ENCODE measurements at places on chromosomes 3 and 15.

GRCh38 chr3:157100608-157101396 is 59.1 kb downstream of the CCNL1 start:
- H3K27ac ChIP-seq: no peak overlapping the region
- H3K27me3 ChIP-seq: no peaks in the 10 kb centered on the region

- peaks cover 6% of the 10 kb centered on the region for H3K4me1 ChIP-seq
- no peaks in the 10 kb centered on the region for H3K27me3 ChIP-seq
- H3K36me3 ChIP-seq: peaks cover 16% of the 10 kb centered on the region
- DNase-seq: no peak
Measured at GRCh38 chr3:57234613-57235575, 7.4 kb downstream of the APPL1 start.

GRCh38 chr15:43436395-43436794 is 56.6 kb downstream of the TP53BP1 start:
- no peak overlapping the region for H3K27ac ChIP-seq
- H3K36me3 ChIP-seq: peaks cover 19% of the 10 kb centered on the region
- no peaks in the 10 kb centered on the region for H3K27me3 ChIP-seq
- H3K4me1 ChIP-seq: no peaks in the 10 kb centered on the region

GRCh38 chr3:173304182-173304800 is 93.3 kb upstream of the NLGN1 start:
- H3K27ac ChIP-seq: no peak overlapping the region
- no peak overlapping the region for H3K4me3 ChIP-seq
- H3K36me3 ChIP-seq: no peaks in the 10 kb centered on the region
- no peaks in the 10 kb centered on the region for H3K4me1 ChIP-seq
- no peak for DNase-seq

GRCh38 chr3:56413911-56414310 is 54.4 kb downstream of the ERC2 start:
- H3K36me3 ChIP-seq: no peaks in the 10 kb centered on the region
- no peak for DNase-seq
- H3K4me1 ChIP-seq: no peaks in the 10 kb centered on the region
- no peak overlapping the region for H3K27ac ChIP-seq
- H3K27me3 ChIP-seq: peaks cover 50% of the 10 kb centered on the region

DNA sequence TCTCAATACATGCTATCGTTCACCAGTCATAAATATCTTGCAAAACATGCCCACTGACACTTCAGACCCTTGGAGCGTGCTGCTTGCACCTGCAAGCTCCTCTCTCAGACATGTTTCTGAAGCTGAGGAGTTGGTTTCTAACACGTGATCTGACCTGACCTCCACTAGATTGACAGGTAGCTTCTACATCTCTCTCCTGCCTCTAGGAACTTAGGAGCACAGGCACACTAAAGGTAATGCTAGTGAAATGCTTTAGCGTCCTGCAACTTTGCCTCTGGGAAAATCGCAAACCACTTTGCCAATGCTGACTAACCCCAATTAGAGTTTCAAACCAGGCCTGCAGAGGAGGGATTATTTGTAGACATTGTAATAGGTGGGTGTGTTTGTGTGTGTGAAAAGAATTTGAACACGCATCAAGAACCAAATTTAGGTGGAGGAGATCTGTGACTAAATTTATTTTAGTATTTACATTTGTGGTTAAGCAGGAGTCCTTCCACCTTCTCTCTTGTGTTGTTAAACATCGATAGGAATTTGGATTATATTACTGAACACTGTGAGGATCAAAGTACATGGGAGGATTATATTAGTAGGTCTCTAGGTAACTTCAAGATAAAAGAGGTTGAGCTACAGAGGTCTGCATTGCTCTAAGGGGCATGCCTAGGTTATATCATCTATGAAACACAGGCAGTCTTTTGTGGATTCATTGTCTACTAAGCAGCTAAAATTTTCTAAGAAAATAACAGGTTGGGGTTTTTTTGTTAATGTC is 86.7 kb upstream of the ZBED2 start:
- no peak for DNase-seq
- H3K4me1 ChIP-seq: peaks cover 75% of the 10 kb centered on the region
- H3K4me3 ChIP-seq: no peak overlapping the region
- H3K27me3 ChIP-seq: no peaks in the 10 kb centered on the region

DNA sequence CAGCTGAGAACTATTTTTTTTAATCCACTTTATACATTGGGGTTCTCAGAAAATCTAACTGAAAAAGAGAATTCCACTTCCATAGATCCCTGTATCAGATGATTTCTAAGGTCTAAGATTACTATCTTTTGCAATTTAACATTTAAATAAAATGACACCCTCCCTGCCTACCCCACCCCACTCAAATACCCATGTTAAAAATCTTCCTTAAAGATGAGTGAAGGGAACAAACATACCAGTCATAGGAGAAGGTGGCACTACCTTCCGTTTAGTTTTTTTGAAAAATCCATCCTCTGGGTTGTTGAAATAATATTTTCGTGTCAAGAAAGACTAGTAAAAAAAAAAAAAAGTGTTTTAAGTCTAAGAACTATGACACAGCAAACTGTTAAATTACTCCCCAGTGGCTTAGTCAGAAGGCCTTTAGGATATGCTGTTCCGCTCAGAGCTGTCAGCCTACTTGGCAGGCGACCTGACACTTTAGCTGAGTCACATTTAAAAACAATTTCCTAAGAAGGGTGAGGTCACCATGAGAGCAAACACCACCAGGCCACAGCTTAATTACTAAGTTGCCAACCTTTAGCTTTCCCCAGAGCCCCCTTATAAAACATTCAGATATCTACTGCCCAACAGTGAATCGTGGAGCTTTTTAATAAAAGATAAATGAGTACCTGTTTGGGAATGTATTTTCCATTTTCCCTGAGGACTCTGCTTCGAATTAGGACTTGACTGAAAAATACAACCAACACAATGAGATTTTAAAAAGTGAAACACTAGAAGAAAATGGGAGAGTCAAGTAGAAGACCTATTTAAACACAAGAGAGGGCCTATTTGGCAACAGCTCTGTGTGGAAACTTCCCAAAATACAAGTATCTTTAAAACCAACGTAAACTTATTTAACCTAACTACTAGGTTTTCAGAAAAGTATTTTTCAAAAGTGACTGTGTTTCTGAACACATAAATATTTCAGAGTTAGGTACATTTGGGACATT is 9.6 kb downstream of the EMC3 start:
- H3K4me1 ChIP-seq: peaks cover 12% of the 10 kb centered on the region
- H3K27me3 ChIP-seq: no peaks in the 10 kb centered on the region
- H3K27ac ChIP-seq: peak overlapping the region; percentile 20
- no peak overlapping the region for H3K4me3 ChIP-seq
- no peak for DNase-seq

DNA sequence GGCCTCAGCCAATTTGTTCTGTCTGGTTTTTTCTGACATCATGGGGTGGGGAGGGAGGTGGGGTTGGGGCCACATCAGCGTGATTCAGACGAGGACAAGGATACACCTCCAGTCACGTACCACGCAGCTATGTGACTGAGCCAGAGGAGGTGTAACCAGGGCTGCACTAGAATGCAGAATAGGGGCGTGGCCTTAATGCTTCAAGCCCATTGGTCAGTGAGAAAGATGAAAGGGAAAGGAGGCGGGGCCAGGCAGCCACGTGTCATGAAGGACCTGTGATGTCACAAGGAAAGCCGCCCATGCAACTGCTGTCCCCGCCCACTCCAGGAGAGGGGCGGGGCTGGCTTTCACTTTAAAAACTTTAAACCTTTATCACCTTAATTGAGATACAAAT is at the start of gene GOLGA6L2:
Gene GOLGA6L2 (minus strand): TSS at position 137 of the 394 bp plus-strand sequence. CDS start 62 bp downstream, at position 75.
- H3K27me3 ChIP-seq: peaks cover 8% of the 10 kb centered on the region
- H3K36me3 ChIP-seq: peaks cover 4% of the 10 kb centered on the region
- no peak for DNase-seq

DNA sequence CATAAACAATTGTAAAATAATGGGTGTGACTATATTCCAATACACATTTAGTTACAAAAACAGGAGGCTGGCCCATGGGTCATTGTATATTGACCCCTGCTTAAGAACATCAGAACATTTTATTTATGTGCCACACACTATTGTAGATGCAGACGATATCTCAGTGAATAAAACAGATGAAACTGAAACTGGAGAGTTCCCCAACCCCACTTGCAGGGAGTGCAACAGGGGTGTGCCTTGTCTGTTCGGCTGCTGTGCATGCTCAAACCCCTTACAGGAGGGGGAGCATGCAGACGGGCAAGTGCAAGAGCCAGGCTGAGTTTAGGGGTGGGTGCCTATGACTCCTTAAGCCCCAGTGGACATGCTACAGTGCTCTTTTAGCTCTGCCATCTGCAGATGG is 509.6 kb downstream of the IGSF11 start:
- no peak overlapping the region for H3K4me3 ChIP-seq
- peaks cover 1% of the 10 kb centered on the region for H3K36me3 ChIP-seq
- DNase-seq: no peak
- H3K27ac ChIP-seq: no peak overlapping the region
- H3K27me3 ChIP-seq: no peaks in the 10 kb centered on the region
- H3K4me1 ChIP-seq: no peaks in the 10 kb centered on the region

DNA sequence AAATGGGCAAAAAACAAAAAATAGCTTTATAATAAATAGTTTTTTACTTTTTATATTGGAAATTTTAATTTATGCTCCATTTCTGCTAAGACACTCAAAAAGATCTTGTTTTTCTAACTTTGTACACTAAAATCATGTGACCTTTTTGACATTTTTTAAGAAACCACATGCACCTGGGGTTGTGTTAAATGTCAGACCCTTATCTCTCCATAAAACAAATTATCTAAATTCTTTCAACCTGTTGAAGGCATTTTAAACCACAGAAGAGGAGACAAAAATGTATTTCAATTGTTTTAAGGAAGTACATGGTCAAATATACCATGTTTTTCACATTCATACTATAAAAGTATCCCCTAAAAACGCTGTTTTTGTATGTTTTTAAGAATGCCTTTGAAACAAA is 29.2 kb downstream of the IFT80 start:
- H3K4me3 ChIP-seq: no peak overlapping the region
- no peak for DNase-seq
- H3K4me1 ChIP-seq: peaks cover 5% of the 10 kb centered on the region
- peaks cover 8% of the 10 kb centered on the region for H3K36me3 ChIP-seq
- H3K27me3 ChIP-seq: no peaks in the 10 kb centered on the region

GRCh38 chr3:145144361-145144760 is 1016.6 kb downstream of the PLOD2 start:
- H3K27ac ChIP-seq: no peak overlapping the region
- H3K4me3 ChIP-seq: no peak overlapping the region
- no peaks in the 10 kb centered on the region for H3K4me1 ChIP-seq
- no peaks in the 10 kb centered on the region for H3K36me3 ChIP-seq

GRCh38 chr3:120274739-120275167 is 10.3 kb downstream of the GPR156 start:
- no peaks in the 10 kb centered on the region for H3K36me3 ChIP-seq
- H3K27ac ChIP-seq: no peak overlapping the region
- H3K27me3 ChIP-seq: peaks cover 44% of the 10 kb centered on the region
- no peak for DNase-seq
- H3K4me1 ChIP-seq: no peaks in the 10 kb centered on the region

DNA sequence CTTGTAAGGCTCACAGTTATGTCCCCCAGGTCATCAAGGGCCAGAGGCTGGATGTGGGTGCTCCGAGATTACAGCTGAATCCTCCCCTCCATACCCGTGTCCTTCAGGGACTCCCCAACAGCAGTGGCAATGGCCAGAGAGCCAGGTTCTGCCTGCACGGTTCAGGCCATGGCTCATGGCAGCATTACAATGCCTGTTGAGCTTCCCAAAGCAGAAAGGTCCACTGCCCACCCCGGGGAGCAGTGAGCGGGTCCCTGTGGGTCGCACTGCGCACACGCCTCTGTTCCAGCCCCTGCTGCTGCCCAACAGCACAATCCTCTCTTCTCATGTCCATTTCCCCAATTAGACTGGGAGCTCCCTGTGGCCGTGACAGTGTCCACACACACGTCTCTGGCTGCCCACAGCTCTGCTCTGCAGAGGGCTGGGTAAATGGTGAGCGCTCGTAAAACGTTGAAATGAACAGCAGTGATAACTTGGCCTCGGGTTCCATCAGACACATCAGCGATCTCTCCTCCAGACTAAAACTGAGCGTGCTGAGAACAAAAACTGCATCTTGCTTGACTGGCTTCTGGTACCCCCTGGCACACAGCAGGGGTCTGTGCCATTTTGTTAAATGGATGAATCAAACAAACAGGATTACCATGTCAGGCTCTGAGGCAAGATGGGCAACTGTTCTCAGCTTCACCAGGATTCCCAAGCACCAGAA is 80.4 kb downstream of the VGLL4 start:
- H3K27me3 ChIP-seq: no peaks in the 10 kb centered on the region
- no peak for DNase-seq
- H3K27ac ChIP-seq: peak overlapping the region; percentile 7
- H3K4me1 ChIP-seq: peaks cover 6% of the 10 kb centered on the region

DNA sequence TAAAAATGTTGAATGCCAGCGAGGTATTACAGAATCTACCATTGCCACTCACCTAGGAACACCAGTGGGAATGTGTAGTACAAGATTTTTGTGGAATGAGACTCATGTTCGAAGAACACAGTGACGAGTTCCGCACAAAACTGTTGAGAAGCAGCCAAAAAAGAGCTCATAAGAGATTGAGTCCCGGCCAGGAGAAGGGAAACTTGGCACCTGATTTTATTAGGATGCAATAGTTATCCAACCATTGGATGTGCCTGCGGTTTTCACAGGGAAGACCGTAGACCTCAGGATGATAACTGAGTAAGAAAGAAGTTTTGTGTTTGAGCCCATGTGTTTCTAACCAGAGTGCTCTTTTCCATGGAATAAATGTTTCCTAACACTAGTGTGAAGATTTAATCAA is 88.9 kb downstream of the PTPRG start:
- no peak overlapping the region for H3K27ac ChIP-seq
- DNase-seq: no peak
- no peaks in the 10 kb centered on the region for H3K36me3 ChIP-seq
- H3K4me3 ChIP-seq: no peak overlapping the region

DNA sequence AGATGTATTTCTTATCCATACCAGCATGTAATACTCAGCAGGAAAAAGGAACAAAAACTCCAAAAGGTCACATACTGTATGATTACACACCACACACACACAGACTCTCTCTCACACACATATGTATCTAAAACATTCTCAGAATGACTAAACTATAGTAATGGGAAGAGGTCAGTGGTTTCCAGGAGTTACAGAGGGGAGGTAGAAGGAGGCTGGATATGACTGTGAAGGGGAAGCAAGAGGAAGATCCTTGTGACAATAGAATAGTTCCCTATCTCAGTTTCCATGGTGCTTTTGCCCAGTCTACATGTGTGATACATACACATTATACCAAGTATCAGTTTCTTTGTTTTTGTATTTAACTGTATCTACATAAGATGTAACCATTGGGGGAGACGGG is 190.1 kb downstream of the IL5RA start:
- no peak overlapping the region for H3K4me3 ChIP-seq
- no peaks in the 10 kb centered on the region for H3K4me1 ChIP-seq
- H3K36me3 ChIP-seq: no peaks in the 10 kb centered on the region
- no peaks in the 10 kb centered on the region for H3K27me3 ChIP-seq

GRCh38 chr15:39622660-39623516 is 42.0 kb downstream of the THBS1 start:
- DNase-seq: no peak
- peak overlapping the region; percentile 100 for H3K27ac ChIP-seq
- peaks cover 14% of the 10 kb centered on the region for H3K36me3 ChIP-seq
- no peaks in the 10 kb centered on the region for H3K27me3 ChIP-seq
- H3K4me1 ChIP-seq: peaks cover 61% of the 10 kb centered on the region
- H3K4me3 ChIP-seq: peak overlapping the region; percentile 76

- peak; percentile 58 for DNase-seq
- no peak overlapping the region for H3K4me3 ChIP-seq
- H3K36me3 ChIP-seq: peaks cover 10% of the 10 kb centered on the region
- H3K27me3 ChIP-seq: no peaks in the 10 kb centered on the region
- H3K27ac ChIP-seq: no peak overlapping the region
Measured at GRCh38 chr15:74768771-74769342, 13.0 kb upstream of the CSK start.

GRCh38 chr3:103991461-103992115 is 1375.1 kb upstream of the ALCAM start:
- no peak overlapping the region for H3K27ac ChIP-seq
- DNase-seq: no peak
- H3K4me1 ChIP-seq: no peaks in the 10 kb centered on the region
